ENCODE measurements at places on chromosomes 7 and 10. TPM values are rescaled to one million over a fixed set of nuclear protein-coding genes. Genes with fewer than 3 reads are reported as not detected.

The PNLIP gene
- not detected for total RNA-seq

The PDZD7 gene
- 0.27 TPM for total RNA-seq

DNA sequence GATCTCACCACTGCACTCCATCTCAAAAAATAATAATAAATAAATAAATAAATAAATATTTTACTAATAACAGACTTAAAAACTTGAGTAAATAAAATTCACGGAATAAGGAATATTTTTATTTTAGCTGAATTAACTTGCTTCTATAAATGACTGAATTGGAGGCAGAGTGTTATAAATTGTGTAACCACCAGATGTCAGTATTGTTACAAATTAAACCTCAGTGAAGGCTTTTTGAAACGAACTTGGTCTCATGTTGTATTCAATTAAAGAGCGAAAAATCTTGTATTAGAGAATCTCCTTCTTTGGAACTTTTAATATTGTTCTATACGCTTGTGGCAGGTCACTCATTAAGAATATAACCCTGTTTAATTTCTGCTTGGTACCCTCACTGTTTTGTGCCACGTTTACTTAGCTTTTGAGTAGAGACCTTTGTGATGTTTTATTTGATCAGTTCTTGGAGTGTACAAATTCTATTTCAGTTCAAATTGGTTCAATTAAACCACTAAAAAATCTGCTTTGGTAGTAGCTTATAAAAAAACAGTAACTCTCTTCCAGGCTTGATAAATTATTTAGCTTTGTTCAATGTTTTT is 45.6 kb upstream of the SCIN start:
- peak; percentile 62 for DNase-seq

The TSPAN12 gene
- total RNA-seq, result 0.05 TPM

The CADPS2 gene
- 5.9 TPM for total RNA-seq

The GHRHR gene
- not detected for total RNA-seq

GRCh38 chr7:41104631-41105030 is 598.3 kb downstream of the INHBA start:
- peak; percentile 16 for DNase-seq

The ZNF273 gene
- 16.0 TPM for total RNA-seq

The RNF148 gene
- total RNA-seq, result not detected

GRCh38 chr10:132915411-132915810 is 27.0 kb downstream of the CFAP46 start:
- DNase-seq, result no peak

DNA sequence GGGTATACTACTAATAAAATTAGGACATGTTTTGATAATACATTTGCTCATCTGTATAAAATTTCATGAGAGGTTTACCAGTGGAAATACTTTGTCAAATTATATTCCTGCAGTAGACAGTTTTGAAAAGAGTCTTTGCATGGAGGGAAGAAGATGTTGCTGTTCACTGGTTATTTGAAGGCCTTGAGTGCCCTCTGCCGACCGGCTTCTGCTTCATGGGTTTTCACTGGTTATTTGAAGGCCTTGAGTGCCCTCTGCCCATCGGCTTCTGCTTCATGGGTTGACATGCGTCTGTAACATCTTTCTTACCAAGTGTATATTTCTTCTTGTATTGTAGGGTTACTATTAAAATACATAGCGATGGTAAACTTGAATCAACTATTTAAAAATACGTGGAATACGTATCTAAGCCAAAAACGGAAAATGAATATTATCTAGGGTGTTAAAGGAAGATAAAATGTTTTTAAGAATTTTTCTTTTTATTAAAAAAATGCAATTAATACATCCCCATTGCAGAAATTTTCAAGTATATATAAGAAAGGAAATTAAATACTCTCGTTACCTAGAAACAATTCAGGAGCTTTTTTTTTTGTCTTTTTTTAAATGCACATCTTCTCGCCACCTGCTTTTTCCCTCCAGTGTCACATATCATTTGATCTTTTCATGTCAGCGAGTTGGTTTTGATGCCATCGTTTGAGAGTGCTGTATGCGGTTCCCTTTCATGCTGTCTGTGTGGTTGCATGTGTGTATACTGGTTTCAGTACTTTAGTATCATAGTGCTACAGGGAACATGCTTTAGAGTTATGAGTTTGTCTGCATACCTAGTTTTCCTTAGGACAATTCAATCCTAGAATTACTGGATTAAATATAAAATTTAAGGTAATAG is 73.4 kb downstream of the SHH start:
- peak; percentile 68 for DNase-seq

- DNase-seq, result peak; percentile 28
Measured at GRCh38 chr10:52778511-52779392, 6.2 kb upstream of the MBL2 start.

The CDNF gene
- not detected for total RNA-seq

The SLC18A2 gene
- total RNA-seq, result not detected

DNA sequence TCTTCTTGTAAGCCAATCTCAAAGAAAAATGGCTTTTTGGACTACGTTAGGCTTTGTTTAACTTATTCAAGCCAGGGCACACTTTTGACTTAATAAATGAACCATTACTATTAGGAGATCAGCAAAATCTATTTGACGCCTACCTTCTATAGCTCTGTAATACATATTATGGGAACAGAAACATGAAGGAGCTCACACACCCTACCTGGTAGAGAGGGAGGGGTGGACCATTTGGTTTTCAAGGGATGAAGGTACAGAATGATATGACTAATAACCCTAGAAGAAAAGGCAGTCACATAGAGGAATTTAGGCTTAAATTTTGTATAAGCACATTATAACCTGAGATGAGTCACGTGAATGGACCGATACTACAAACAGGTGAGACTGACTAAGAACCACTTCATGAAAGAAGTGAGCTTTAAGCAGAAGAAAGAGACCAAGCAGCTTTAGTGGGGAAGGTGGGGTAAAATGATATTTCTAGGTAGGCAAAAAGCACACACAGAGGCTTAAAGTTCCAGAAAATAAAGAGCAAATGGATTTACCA is 106.8 kb upstream of the CTTNBP2 start:
- DNase-seq, result no peak

The EGFR gene
- total RNA-seq, result 28.7 TPM

DNA sequence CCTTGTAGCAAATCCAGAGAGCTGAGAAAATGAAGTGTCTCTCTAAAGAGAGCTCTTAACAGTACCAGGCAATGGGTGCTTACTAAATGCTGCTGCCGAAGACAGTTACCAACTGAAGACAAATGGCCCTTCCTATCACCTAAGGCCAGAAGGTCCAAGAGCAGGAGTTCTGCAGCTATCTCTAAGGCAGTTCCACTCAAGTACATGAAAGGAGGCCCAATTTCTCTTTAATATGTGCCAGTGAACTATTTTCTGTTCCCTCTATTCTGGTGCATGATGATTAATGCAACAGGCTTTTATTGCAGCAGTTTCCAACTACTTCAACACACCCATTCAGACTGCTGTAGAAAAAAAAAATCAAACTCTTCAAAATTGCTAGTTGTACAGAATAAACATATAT is 122.5 kb downstream of the SLC25A13 start:
- DNase-seq, result no peak

- DNase-seq, result no peak
Measured at GRCh38 chr7:146235195-146235594, 118.6 kb downstream of the CNTNAP2 start.

DNA sequence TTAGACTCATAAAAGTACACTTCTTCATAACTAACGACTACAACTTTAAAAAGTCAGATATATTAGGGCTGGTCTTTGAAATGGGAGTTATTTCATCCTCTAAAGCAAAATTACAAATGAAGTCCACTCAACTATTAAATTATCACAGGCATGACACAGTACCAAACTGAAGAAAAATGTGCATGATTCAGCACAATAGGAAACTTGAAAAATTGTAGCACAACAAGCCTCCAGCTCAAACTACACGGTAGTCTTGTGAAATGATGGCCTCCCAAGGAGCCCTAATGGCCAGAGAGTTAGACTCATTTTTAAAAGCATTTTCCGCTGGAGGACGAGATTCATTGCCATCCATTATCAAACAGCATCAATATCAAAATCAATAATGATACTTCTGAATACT is 76.4 kb downstream of the MAGI2 start:
- DNase-seq, result peak; percentile 35

- no peak for DNase-seq
Measured at GRCh38 chr10:64115908-64116643, 594.9 kb downstream of the REEP3 start.

The ITPRID1 gene
- total RNA-seq, result not detected

DNA sequence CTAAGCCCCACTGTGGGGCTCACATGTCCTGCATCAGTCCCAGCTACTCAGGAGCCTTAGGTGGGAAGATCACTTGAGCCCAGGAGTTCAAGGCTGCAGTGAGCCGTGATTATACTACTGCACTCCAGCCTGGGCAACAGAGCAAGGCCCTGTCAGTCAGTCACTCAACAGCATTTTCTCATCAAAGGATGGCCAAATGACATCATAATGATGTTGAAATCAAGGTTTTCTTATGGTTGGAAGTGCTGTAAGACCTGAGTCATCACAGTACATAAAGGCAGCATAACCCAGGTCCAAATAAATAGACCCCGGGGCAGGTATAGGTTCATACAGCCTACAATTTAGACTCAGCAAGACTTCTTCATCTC is 341.1 kb downstream of the PARD3 start:
- DNase-seq, result peak; percentile 25

- peak; percentile 33 for DNase-seq
Measured at GRCh38 chr10:102227050-102227449, 951 bp downstream of the ELOVL3 start.

The WEE2 gene
- not detected for total RNA-seq

- peak; percentile 46 for DNase-seq
Measured at GRCh38 chr7:102106625-102107024, 180.0 kb upstream of the SH2B2 start.

The PGAM2 gene
- 1.2 TPM for total RNA-seq

DNA sequence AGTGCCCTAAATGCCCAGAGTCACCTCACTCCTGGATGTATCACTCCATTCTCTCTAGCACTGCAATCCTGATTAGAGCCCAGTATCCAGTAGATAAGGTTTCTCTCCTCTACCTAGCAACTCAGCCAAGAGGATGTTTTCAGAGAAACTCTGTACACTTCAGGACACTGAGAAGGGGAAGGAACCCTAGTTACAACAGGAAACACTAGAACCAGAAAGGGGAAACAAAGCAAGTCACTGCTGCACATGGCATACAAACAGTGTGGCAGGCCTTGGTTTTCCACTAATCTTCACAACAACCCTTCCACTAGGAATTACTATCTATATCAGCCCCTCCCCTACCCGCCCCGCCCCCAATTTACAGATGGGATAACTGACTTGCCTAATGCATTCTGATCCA is 1.6 kb downstream of the FAM204A start:
- no peak for DNase-seq

- no peak for DNase-seq
Measured at GRCh38 chr10:109264004-109264403, 659.3 kb downstream of the XPNPEP1 start.

Measured in M059J (cell line).